ENCODE measurements at places on chromosomes 5 and 9.

- no peak for DNase-seq
Observed at GRCh38 chr9:136437839-136438547, 1.7 kb downstream of the INPP5E start.

DNA sequence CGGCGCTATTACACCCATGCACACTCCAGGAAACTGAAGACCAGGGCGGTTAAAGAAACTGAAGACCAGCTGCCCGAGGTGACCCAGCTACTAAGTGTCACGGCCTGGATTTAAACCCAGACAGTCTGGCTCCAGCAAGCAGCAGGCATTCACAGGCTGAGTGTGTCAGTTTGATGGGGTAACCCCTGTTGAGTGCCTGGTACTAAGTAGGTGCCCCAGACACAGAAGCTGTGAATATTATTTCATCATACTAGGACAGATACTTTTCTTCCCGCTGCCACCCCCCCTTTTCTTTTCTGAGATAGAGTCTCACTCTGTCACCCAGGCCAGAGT lies 7.3 kb downstream of the ENG start:
- DNase-seq = no peak

GRCh38 chr9:33186457-33187168 lies 19.5 kb upstream of the B4GALT1 start:
- no peak for DNase-seq

GRCh38 chr5:528629-529511 lies 4.6 kb upstream of the SLC9A3 start:
- DNase-seq = no peak

DNA sequence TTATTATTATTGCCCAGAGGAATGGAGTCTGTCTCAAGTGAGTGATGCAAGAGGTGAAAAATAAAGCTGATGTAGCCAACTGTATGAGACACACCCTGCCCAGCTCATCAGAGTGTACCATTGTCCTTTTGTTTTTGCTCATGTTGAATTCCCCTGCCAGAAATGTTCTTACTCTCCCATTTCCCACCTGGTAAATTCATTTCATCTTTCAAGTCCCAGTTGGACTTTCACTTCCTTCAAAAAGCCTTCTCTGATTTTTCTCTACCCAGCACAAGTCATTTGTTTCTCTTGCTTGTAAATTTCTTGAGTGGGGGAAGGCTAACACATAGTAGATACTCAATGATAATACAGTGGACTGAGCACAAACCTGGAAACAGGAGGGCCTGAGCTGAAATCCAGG lies 394.5 kb upstream of the ZNF462 start:
- DNase-seq = no peak

- DNase-seq = no peak
Observed at GRCh38 chr9:129414993-129415941, 205.6 kb downstream of the C9orf50 start.

DNA sequence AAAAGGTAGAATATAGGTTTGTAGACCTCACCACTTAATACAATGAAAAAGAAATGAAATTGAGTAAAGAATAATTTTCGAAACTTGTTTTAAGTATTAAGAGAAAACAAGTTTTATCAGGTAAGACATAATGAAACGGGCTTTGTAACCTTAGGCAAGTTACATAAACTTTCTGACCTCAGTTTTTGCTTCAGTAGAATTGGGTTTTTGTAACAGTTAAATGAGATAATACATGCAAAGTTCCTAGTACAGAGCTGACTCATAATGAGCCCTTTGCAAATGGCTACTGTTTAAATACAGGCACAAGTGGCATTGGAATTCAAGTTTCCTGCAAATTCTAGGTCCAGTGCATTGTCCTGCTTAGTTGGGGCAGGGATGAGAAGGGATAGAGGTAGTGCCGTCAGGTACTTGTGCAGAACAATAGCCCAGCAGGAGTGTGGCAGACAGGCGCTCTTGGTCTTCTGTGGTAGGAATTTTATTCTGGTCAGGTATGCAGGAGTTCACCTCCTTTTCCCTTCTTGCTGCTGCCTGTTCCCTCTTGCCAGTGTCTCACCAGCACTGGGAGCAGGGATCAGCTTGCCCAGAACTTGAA lies 203.8 kb downstream of the PBX3 start:
- no peak for DNase-seq

DNA sequence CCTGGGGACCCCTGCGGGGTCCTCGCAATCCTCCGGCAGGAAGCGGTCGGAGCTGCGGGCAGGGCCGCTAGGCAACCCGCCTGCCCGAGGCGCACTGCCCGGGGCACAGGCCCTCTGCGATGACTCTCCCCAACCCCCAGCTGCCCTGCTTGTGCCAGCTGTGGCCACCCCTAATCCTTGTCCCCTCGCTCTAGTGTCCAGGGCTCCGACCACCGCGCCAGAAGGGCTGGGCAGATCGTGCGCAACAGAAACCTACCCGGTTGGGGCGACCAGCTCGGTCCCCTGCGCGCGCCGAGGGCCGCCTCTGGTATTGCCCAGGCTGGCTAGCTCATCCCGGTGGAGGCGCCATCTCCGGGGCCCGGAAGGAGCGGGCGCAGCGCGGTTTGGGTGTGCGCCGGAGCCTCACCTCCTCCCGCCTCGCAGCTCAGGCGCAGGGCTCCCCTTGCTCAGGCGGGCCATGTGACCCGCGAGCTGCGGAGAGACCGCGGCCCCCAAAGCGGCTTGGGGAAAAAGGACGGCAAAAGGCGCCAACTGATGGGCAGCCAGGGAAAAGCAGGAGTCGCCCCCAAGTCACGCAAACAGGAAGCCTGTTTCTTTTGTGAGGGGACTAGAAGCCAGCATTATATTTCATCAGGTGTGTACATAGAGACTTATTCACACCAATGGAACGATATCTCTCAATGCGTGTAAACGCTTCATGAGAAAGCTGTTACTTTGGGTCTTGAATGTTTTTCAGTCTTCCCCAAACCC lies 46.8 kb upstream of the RNF20 start:
- no peak for DNase-seq

DNA sequence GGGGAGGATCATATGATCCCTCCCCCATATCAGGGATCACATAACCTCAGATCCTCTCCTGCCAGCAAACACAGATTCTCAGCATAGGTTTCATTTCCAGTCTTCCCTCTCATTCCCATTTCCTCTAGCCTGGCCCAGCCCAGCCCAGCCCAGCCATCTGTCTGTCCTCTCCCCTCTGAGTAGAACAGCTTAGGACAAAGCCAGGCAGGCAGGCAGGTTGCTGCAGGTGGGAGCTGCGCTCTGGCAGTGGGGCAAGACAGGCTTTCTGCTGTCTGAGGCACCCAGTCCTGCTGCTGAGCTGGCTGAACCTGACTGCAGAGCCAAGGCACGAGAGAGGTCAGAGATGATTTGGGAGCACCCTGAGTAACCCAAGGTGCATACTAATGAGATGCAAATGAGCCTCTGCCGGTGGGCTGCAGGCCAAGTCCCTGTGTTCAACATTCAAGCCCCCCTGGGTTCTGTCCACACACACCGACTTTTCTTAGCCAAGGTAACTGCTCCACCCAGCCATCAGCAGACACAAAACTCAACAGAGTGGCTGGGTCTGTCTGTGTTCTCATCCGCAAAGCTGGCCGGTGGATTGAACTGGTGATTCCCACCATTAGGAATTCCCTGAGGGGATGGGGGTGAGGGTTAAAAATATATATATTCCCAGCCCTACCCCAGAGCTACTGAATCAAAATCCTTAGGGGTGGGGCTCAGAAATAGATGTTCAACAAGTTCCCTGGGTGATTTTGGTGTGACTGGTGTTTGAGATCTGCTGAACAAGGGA lies 9.1 kb downstream of the FAT2 start:
- no peak for DNase-seq

DNA sequence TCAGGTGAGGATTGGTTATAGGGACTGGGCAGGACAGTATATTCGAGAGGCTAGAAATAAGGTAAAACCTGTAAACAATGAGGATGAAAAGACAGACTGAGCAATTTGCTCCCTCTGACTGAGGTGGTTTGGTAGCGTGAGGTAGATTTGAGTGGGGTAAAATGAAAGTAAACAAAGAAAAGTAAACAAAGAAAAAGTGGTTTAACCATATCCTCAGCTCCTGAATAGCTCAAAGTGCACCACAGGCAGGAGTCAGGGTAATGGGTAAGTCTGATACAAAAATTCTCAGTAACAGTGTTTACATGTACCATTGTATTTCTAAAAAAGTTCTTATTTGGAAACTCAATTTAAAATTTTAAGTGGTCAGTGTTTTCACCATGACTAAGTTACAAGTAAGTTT lies 203.1 kb upstream of the ARRDC3 start:
- DNase-seq = no peak

GRCh38 chr5:132436936-132437335 lies 53.6 kb downstream of the IRF1 start:
- no peak for DNase-seq

GRCh38 chr5:173764332-173765028 lies 123.7 kb upstream of the CPEB4 start:
- DNase-seq = peak; percentile 76

DNA sequence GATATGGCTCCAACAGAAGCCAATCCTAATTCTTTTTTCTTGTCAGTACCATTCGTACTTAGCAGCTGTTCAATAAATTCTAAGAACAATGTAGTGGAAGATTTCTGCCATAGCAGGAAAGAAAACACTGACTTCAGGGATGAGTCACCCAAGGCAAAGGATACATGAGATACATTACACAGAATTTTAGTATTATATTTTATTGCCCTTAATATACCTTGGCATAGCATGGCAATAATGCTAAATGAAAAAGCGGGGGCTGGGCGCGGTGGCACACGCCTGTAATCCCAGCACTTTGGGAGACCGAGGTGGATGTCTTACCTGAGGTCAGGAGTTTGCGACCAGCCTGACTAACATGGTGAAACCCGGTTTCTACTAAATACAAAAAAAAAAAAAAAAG lies 619.1 kb upstream of the DAB2 start:
- no peak for DNase-seq

- no peak for DNase-seq
Observed at GRCh38 chr5:157708866-157709265, 22.4 kb upstream of the THG1L start.

DNA sequence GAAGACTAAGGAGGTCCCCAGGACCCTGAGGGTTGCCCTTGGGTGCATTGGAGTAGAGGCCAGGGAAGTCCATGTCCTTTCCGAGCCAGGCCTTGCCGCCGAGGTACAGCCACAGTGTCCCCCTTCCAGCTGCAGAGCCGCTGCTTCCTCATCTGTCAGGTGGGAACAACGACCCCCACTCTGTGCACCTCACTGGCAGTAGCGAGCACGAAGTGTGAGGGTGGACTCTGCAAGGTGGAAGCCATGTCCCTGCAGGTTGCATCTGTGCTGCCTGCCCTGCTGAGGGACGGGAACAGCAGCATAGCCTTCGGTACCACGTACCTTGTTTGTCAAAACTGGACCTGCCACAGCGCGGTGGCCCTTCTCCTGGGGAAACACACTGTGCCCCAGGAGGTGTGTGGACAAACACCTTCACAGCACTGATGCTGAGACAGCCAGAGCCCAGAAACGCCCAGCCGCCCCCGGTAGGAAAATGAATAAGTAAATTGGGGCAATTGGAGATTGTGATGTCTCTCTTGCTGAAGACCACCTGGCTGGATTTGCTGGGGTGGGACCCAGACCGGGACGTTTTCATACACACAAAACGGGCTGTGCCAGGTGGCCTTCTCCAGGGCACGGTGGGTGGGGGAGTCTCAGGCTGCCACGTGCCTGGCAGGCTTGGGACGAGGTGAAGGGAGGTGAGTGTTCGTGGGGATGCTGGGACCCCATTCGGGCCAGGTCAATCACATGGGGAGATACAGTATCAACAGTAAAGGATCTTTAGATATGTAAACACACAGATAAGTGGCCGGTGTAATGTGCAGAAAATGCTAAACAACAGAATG lies 157.3 kb downstream of the RXRA start:
- no peak for DNase-seq

GRCh38 chr9:21605489-21605931 lies 123.4 kb upstream of the IFNE start:
- DNase-seq = no peak

DNA sequence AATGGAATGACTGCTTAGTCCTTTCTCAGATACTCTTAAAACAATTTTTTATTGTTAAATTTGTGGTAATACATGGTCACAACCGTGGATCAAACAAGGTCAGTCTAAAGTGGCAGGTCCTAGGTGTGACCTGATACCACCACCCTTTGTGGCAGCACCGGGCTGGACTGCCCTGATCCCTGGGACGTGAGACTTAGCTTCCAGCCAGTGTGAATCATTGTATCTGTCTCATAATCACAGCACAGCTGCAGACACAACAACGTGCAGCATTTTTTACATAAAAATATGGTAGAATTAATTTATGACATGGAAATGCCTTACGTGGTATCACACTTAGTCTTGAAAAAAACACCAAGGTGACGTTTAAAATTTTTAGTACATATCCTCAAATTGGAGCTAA lies 7.8 kb downstream of the TOR1B start:
- DNase-seq = no peak

- DNase-seq = no peak
Observed at GRCh38 chr5:72427488-72428437, 79.4 kb downstream of the ZNF366 start.

DNA sequence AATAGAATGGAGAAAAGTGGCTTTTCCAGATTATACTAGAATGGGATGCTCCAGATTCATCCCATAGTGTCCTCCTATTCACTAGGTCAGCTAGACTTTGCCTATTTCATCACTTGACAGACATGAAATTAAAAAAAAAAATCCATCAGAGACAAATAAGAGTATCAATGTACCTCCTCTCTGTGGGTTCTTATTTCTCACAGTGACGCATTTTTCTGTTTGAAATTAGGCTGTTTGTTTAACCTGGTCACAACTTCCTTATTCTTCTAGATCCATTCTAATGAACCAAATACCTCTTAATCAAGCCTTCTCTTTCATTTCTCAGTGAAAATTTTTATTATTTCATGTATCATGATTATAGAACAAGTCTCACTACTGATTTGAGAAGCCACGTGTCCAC lies 305.4 kb downstream of the SEMA5A start:
- DNase-seq = no peak

DNA sequence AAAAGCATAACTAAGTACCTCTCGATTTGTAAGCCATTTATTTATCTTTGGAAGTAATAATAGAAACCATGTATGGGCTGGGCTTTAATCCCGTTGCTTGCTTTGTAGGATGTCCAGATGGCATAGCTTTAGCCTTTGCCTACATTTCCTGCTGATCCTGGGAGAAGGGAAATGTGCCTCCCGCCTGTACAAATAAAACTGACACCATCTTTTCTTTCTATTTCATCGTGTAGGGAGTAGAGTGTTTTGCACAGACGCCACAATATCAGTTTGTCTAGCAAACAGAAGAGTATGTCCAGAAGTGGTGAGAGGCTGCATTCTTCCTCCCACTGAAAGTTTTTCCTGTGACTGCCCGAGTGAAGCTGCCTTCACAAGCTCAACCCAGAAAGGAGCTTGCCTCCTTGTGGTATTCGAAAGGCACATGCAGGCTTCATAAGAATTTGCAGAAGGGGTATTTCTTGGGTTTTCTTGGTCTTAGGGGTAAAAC lies 24.7 kb upstream of the TJP2 start:
- DNase-seq = no peak

GRCh38 chr5:69415584-69415958 lies 655 bp downstream of the MARVELD2 start:
- no peak for DNase-seq

- DNase-seq = no peak
Observed at GRCh38 chr5:95738834-95739233, 7.7 kb downstream of the RHOBTB3 start.

- no peak for DNase-seq
Observed at GRCh38 chr5:81019748-81020147, 59.6 kb downstream of the RASGRF2 start.
